Stimulated activated naive CD8-positive, alpha-beta T cell treated with anti-CD3 and anti-CD28 coated beads, Interleukin-15, amount 100 ng/mL, for 72 hours (primary cell): ENCODE measurements at places on chromosomes 7 and 10.

GRCh38 chr7:135670179-135670578 is 7.9 kb downstream of the STMP1 start:
- no peak for DNase-seq

DNA sequence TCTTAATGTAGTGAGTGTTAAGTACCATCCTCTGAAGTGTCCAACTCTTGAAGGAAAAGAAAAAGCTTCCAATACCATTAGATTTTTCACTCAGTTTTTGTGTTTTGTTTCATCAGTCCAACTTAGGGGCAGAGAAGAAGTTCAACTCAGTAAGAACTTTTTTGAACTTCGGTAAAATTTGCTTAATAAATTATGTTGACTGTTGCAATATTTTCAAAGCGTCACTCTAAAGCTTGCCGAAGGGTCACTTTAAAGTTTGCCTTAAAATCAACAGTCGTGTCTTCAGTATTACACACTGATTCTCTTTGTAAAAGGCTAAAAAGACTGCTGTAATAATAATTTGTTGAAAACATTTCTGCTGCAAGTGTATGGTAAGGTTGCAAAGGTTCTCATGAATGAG is 17.6 kb downstream of the CD36 start:
- no peak for DNase-seq

GRCh38 chr7:133859871-133860450 is 267.2 kb upstream of the LRGUK start:
- DNase-seq: no peak

- no peak for DNase-seq
Observed at GRCh38 chr7:156397249-156397648, 243.3 kb upstream of the RNF32 start.

DNA sequence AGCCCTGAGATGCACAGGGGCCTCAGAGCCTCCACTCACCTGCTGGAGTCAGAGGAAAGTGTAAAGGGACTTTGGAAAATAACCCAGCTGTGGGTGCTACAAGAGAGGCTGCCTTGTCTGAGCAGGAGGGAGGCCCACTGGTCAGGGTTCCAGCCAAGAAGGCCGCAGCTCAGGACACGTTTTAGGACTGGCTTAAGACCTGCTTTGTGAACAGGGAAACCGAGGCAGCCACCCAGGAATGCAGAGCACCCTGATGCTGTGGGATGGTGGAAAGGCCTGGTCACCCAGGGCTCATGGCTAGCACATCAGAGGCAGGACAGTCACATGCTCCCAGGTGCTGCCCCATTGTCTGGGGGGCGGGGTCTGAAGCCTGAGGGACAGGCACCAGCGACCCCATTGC is 38.9 kb upstream of the CHST15 start:
- DNase-seq: no peak

DNA sequence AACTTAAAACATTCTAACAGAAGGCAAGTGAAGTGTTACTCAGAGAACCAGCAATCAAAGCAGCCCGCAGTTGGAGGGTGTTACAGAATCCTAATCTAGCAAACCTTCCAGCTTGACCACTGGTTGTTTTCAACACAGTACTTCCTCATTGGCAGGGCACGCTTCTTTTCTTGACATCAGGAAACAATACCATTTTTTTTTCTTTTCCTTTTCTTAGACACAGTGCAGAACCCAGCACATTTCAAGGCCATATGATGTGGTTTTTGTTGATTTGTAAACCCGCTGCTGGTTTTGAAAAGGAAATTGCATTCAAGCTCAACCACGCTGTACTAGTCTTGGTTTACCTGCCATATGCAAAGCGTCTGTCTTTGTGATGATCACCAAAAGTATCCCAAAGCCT is 33.4 kb downstream of the RHOBTB1 start:
- DNase-seq: no peak

DNA sequence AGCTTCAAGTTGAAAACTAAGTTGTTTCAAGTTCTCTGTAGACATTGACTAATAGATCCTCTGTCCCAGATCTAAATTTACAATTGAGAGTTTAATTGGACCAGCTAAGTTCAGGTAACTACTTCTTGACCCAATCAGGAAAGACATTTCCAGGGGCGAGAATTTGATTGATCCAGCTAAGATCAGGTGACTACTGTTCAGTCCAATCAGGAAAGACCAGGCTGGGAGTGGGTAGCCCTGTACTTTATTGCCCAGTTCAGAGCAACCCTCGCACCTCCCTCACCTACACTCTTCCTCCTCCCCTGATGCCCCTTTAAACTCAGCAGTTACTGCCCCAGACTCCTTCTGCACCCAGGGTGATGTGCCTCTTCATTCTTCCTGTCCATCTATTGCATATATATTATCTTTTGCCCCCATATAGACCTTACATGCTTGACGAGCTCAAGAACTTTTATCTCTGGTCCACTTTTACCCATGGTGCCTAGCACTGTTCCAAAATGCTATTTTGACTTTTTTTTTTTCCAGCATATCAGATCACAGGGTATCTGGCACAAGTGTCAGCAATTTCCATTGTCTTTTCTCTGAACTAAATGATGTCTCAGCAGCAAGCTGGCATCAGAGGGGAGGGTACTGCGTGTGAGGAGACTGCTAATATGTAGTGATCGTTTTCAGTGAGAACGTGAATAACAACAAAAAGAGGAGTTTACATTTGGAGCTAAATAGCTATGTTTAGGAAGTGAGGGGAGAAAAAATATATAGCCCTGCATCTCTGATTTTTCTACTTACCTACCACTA is 169.4 kb downstream of the KIAA1217 start:
- DNase-seq: no peak

- peak; percentile 34 for DNase-seq
Observed at GRCh38 chr7:132575419-132575981, 770 bp downstream of the PLXNA4 start.

GRCh38 chr7:64887756-64888508 is 15.1 kb upstream of the ZNF273 start:
- peak; percentile 71 for DNase-seq
